NCI-H1417 (cell line): ENCODE measurements at places on chromosomes 7 and 10.

GRCh38 chr10:29773675-29774091 lies 138.9 kb upstream of the SVIL start:
- DNase-seq, result no peak

- peak; percentile 46 for DNase-seq
Observed at GRCh38 chr7:1669064-1669951, 769 bp upstream of the ELFN1 start.

DNA sequence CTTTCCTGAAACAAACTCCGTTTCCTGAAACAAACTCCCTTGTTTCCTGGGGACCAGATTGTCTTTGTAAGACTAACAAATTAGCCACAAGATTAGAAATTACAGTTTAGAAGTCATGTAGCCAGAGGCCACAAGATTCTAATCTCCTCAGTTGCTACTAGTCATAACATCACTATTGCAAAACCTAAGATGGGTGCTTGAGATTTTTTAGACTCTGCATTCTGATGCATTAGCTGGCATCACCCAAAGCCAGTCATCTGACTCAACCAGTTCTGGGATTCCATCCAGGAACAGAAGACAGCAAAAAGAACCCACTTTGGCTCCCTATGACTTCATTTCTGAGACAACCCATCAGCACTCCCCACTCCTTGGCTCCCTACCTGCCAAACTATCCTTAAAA lies 367.9 kb upstream of the MBL2 start:
- DNase-seq, result no peak

GRCh38 chr7:47576031-47576865 lies 5.7 kb downstream of the TNS3 start:
- no peak for DNase-seq

DNA sequence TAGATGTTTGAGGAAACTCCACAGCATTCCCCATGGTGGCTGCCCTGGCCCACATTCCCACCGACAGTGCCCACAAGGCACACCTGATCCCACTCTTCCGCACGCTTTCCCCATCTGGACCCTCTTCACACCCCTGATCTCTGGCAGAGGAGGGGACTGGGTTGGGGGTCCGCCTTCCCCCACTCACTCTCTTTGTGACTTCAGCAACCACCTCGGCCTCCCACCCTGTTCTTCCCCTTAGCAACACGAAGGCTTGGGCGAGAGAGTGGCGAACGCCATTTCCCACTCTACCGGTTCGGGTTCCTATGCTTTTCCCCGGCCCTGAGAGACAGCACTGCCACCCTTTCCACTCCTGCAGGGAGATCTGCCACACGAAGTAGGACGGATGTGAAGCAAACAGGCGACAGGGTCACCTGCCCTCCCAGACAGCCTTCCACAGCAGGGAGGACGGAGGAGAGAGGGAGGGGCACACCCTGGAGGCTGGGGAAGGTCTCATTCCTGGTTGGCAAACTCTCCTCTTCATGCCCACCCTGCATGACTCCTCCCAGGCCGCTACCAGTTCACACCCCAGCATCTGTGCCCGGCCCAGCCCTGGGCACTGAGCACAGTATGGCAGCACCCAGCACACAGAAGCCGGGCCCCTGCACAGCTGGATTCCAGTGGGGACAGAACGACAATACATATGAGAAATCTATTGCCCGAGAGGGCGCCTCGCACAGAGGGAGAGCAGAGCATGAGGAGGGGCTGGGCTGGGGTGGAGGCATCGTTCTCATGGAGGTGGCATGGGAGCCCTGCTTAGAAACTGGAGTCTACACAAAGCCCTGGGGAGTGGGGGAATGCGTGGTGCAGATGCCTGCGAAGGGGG lies 93.5 kb downstream of the PAXIP1 start:
- DNase-seq, result no peak

DNA sequence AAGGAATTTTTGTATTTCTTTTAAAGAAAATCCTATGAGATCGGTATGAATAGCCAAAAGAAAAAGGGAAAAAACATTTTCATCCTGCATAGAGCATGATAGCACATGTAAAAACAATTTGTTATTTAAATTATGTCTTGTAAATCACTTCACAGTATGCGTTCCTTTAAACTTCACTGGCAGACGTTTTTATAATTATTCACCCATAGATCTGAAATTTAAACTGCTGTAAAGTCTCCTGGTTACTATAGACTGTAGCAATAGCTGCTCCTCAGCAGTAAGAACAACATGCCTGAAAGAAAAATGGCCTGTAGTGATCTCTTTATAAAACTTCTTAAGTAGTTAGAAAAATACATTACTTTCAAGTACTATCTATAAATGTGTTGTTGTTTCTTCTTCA lies 26.5 kb downstream of the CAPZA2 start:
- no peak for DNase-seq

DNA sequence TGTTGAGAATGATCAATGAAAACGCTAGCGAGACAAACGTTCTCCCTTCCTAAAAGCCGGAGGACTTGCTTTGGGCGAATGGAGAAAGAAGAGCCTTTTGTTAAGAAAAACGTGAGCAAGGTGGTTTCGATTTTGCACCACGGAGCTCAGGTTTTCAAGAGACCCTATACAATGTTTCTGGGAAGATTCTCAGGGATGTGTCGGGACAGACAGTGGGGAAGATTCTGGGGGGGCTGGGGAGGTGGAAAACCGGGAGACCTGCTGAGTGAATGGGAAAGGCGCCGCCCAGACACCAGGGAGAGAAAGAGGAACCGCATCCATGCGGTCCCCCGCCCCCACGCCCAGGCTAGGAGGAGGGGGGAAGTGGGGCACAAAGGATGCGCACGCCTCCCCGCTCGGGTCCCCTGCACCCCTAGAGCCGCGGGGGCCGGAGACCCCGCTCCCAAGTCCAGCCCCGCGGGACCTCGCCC lies 745 bp downstream of the YWHAG start:
- peak; percentile 87 for DNase-seq

- DNase-seq, result no peak
Observed at GRCh38 chr10:94889123-94889522, 49.3 kb upstream of the CYP2C9 start.

GRCh38 chr7:4960363-4960762 lies 1.4 kb upstream of the MMD2 start:
- DNase-seq, result no peak

DNA sequence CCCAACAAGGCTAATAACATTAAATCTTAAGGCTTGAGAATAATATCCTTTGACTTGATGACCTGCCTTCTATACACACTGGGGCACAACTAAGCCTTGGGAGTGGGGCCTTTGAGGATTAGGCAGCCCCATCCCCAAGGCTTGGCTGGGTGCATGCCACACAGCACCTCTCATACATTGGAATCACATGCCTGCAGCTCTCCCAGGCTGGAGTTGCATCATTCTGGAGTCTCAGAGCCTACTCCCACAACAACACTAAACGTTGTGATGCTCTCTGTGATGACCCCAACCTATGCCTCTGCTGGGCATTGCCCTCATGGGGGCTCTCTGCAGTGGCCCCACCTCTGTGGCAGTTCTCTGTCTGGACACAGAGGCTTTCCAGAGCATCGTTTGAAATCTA lies 31.9 kb upstream of the SGCE start:
- no peak for DNase-seq

- DNase-seq, result no peak
Observed at GRCh38 chr10:124802313-124802675, 675 bp downstream of the ABRAXAS2 start.

DNA sequence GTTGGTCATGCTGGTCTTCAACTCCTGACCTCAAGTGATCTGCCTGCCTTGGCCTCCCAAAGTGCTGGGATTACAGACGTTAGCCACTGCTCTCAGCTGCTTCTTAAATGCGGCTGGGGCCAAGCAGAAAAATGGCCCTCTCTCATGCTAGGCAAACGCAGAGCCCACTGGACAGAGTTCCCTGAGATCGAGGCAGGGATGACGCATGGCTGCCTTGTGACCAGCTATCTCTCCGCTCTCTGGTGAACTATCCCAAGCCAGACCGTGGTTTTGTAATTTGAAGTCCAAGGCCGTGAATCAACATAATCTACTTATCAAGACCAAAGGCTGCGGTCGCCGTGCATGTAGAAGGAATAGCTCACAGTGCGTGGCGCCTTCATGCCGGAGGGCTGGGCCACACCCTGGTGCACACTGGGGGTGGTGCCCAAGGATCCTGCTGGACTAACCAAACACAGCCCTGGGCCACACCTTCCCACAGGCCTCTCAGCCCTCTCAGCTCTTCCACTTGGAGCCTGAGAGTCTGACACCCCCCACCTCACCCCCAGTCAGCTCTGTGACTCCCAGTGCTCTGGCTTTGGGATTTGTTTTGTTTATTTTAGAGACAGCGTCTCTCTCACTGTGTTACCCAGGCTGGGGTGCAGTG lies 88.1 kb upstream of the CUX1 start:
- peak; percentile 32 for DNase-seq

GRCh38 chr7:66296557-66296956 lies 91.4 kb downstream of the TPST1 start:
- DNase-seq, result no peak

- DNase-seq, result no peak
Observed at GRCh38 chr7:131370523-131370968, 42.9 kb downstream of the MKLN1 start.

- DNase-seq, result no peak
Observed at GRCh38 chr10:52316500-52316899, 2.4 kb downstream of the DKK1 start.

- no peak for DNase-seq
Observed at GRCh38 chr7:124893140-124893827, 36.3 kb downstream of the POT1 start.

DNA sequence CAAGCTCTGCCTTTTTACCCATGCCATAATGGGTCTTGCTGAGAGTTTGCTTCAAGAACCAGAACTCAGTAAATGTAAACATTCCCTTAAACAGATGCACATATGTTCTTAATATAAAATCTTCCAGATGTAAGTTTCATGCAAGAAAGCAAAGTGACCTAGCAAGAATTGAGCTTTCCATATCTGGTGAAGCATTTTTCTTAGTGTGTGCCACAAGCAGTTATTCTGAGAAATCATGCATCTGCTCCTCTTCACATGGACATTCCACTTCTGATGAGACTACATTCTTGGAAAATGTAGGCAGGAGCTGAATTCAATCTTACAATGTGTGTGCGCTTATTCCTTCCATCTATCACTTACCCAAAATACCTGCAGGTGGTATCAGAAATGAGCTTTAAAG lies 227.8 kb upstream of the LRRTM3 start:
- DNase-seq, result no peak

GRCh38 chr7:153386556-153386955 lies 627.0 kb downstream of the ACTR3B start:
- no peak for DNase-seq

DNA sequence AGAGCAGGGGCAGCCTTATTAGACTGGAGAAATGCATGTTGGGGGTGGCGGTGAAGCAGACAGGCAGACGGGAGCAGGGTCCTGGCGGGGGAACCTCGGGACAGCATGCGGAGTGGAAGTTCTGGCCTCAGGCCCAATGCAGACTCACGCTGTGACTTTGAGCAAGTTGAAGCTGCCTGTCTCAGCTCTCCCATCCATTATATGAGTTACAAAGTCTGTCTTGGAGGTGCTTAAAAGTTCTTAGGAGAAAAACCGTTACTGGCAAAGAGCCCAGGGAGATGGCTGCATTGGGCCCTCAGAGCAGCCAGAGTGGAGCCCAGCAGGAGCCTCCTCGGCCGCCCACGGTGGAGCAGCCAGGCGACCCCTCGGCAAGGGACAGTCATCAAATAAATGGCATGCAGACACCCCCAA lies 509.5 kb downstream of the PLXNA4 start:
- DNase-seq, result no peak

DNA sequence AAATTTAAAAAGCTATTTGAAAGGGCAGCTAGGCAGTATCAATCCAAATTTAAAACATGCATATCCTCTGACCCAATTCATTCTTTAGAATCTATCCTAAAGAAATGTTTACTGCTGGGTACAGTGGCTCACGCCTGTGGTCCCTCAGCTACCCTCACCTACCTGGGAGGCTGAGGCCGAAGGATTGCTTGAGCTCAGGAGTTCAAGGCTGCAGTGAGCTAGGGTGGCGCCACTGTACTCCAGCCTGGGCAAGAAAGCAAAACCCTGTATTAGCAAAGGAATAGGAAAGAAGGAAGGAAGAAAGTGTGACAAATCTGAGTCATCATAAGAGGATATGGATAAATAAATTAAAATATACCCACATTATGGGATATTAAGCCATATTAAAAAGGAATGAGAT lies 36.3 kb downstream of the C7orf33 start:
- no peak for DNase-seq

GRCh38 chr10:71520042-71520441 lies 123.3 kb downstream of the CDH23 start:
- no peak for DNase-seq

GRCh38 chr10:70480239-70480861 lies 1.8 kb downstream of the PALD1 start:
- DNase-seq, result peak; percentile 35

DNA sequence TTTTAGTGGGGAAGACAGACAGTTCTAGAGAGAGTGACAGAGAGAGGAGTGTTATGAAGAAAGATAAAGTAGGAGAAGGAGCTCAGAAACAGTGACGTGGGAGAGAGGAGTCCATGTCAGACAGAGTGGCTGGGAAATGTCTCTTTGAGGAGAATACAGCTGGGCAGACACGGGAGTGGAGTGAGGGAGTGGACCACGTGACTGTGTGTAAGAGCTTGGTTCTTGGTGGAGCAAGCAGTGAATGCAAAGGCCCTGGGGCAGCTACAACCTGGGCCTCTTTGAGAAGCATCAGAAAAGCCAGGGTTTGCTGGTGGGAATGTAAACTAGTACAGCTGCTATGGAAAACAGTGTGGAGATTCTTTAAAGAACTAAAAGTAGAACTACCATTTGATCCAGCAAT lies 11.9 kb upstream of the PLEKHS1 start:
- DNase-seq, result no peak

GRCh38 chr7:107660381-107661080 lies at the start of gene SLC26A4:
Gene SLC26A4 (plus strand): TSS chr7:107660828. CDS start chr7:107661642, 814 bp downstream.
- DNase-seq, result no peak

- no peak for DNase-seq
Observed at GRCh38 chr10:86655173-86655540, 810 bp downstream of the OPN4 start.

DNA sequence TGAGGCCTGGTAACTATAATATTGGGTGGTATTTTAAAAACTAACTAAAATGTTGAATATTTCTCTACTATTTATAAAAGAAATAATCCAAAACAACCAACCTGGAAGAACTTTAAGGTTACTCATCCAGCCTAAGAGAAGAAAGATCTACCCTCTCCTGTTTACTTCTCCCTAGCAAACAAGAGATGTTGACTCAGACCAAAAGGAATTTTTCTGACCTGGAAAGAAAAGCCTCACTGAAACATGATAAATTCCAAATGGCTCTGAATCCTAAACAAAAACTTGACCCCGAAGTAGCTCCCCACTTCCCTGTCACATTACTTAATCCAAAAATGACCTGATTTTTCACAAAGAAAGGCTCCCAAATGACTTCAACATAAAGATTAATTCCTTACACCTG lies 101.2 kb downstream of the PARD3 start:
- DNase-seq, result no peak

- DNase-seq, result no peak
Observed at GRCh38 chr10:31146491-31147209, 115.0 kb upstream of the ZNF438 start.
